A549 treated with RU486 at 1 μM for 4 hours (cell line): ENCODE measurements at places on chromosomes 12 and 14. TPM values are rescaled to one million over a fixed set of nuclear protein-coding genes. Genes with fewer than 3 reads are reported as not detected.

The MYH7 gene
- not detected in 5 replicates for total RNA-seq

The SLC39A5 gene
- total RNA-seq: not detected in 5 replicates

The DLK1 gene
- 0.20 to 0.45 TPM (median 0.42 TPM) in 5 replicates for total RNA-seq

The C12orf54 gene
- not detected in 5 replicates for total RNA-seq

The OR4E2 gene
- total RNA-seq: not detected in 5 replicates

The CMTM5 gene
- not detected in 5 replicates for total RNA-seq

The MRPL42 gene
- total RNA-seq: 43.3 to 63.7 TPM (median 54.0 TPM) in 5 replicates

The C3AR1 gene
- not detected in 5 replicates for total RNA-seq

The CCDC196 gene
- not detected in 5 replicates for total RNA-seq

The VASH1 gene
- total RNA-seq: 2.7 to 4.9 TPM (median 3.4 TPM) in 5 replicates

The MAP1LC3B2 gene
- 1.0 to 1.8 TPM (median 1.3 TPM) in 5 replicates for total RNA-seq

The BDKRB2 gene
- total RNA-seq: 2.1 to 3.6 TPM (median 3.2 TPM) in 5 replicates

The POTEG gene
- total RNA-seq: not detected in 5 replicates

The HHIPL1 gene
- 0.05 to 0.34 TPM (median 0.29 TPM) in 5 replicates for total RNA-seq

The C1QL4 gene
- 3.4 to 6.1 TPM (median 5.5 TPM) in 5 replicates for total RNA-seq

The PA2G4 gene
- total RNA-seq: 293 to 379 TPM (median 323 TPM) in 5 replicates

The PHLDA1 gene
- total RNA-seq: 30.3 to 70.2 TPM (median 66.0 TPM) in 5 replicates

The DIO2 gene
- 6.0 to 10.7 TPM (median 6.5 TPM) in 5 replicates for total RNA-seq

The VAMP1 gene
- 8.7 to 13.8 TPM (median 12.4 TPM) in 5 replicates for total RNA-seq

The PDE3A gene
- 1.7 to 3.9 TPM (median 3.7 TPM) in 5 replicates for total RNA-seq

The DAO gene
- total RNA-seq: not detected in 5 replicates

The PNN gene
- total RNA-seq: 38.4 to 60.7 TPM (median 48.7 TPM) in 5 replicates

The ARHGDIB gene
- total RNA-seq: 1.0 to 1.9 TPM (median 1.4 TPM) in 5 replicates

The SERPINA10 gene
- not detected in 5 replicates for total RNA-seq

The NFKBIA gene
- total RNA-seq: 82.7 to 122 TPM (median 107 TPM) in 5 replicates

The TPPP2 gene
- not detected in 5 replicates for total RNA-seq

The GALNT16 gene
- 2.2 to 4.3 TPM (median 3.8 TPM) in 5 replicates for total RNA-seq

The BMP4 gene
- total RNA-seq: 1.5 to 3.3 TPM (median 2.1 TPM) in 5 replicates

The NEK9 gene
- 23.4 to 37.1 TPM (median 30.2 TPM) in 5 replicates for total RNA-seq

The RIC8B gene
- total RNA-seq: 6.2 to 11.4 TPM (median 9.9 TPM) in 5 replicates

The TMEM179 gene
- total RNA-seq: 0.16 to 0.46 TPM (median 0.35 TPM) in 5 replicates

The NXPH4 gene
- 3.9 to 6.8 TPM (median 5.6 TPM) in 5 replicates for total RNA-seq

The IQSEC3 gene
- total RNA-seq: not detected in 5 replicates

The PYGL gene
- 105 to 151 TPM (median 132 TPM) in 5 replicates for total RNA-seq

The LARP4 gene
- 28.5 to 45.8 TPM (median 42.0 TPM) in 5 replicates for total RNA-seq

The ALG10B gene
- total RNA-seq: 1.3 to 6.2 TPM (median 4.8 TPM) in 5 replicates

The CLEC4D gene
- total RNA-seq: not detected in 5 replicates

The SLC4A8 gene
- 1.0 to 1.6 TPM (median 1.3 TPM) in 5 replicates for total RNA-seq

The CLEC6A gene
- total RNA-seq: not detected in 5 replicates

The BCL2L14 gene
- not detected in 5 replicates for total RNA-seq

The ANO2 gene
- total RNA-seq: 0.05 TPM in 1 of 5 replicates, not detected in the others

The TAS2R50 gene
- total RNA-seq: not detected in 5 replicates

The MSI1 gene
- total RNA-seq: 0.59 to 1.6 TPM (median 1.4 TPM) in 5 replicates

The KIF5A gene
- 0.14 to 0.27 TPM (median 0.24 TPM) in 5 replicates for total RNA-seq

The PLEKHG7 gene
- 0.10 TPM in 1 of 5 replicates, not detected in the others for total RNA-seq

The NGB gene
- not detected in 5 replicates for total RNA-seq

The GYS2 gene
- total RNA-seq: not detected in 5 replicates
